Neural progenitor cell (in vitro differentiated cells): ENCODE measurements at places on chromosomes 4 and X. TPM values are rescaled to one million over a fixed set of nuclear protein-coding genes. Genes with fewer than 3 reads are reported as not detected.
A peak's percentile ranks its signal among the peaks of the same experiment; 100 is the strongest.

GRCh38 chr4:4575284-4576211, 33.7 kb upstream of the STX18 start:
- DNase-seq, result peak; percentile 96

GRCh38 chrX:1139185-1139500, 73.3 kb downstream of the CRLF2 start:
- no peak for DNase-seq

- DNase-seq, result no peak
Measured at GRCh38 chr4:19756661-19757060, 495.0 kb upstream of the SLIT2 start.

DNA sequence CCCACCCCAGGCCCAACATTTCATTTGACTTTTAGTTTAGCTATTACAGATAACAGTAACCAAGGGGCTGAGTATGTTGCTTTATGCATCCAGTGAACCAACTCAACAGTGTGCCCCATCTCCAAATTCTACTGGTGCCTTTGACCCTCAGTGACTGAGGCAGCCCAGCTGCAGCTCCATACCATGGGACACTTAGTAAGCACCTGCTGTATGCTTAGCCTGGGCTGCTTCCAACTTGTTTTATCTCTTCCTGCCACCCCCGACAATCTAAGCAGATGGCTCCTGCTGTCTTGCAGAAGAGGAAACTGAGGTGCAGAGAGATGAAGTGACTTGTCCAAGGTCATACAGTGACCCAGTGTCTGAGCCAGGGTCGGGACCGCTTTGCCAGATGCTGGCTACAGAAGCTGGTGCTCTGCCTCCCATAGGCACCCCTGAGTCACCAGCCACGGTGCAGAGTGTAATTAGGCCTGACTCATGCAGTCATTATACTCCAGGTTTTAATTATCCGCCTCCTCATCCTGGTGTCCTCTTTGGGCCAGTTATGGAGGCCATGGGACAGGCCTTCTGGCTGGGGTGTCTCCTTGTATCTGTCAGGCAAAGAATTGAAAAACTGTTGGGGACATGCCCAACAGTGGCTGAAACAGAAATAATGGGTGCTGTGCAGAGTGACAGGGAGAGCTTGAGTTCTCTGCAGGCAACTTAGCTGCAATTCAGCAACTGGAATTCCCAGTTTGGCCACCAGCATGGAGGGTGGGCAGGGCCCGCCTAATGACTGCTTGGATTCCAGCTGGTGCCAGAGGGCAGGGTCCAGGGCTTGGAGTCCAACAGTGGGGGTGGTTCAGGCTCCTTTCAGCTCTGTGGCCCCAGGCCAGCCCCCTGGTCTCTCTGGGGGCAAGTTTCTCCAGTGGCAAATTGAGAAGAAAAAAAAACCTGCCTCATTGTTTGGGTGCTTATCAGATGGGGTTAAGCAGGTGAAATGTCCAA, 8.2 kb upstream of the GPR78 start:
- no peak for DNase-seq

GRCh38 chrX:101265869-101266428, 25.2 kb downstream of the TAF7L start:
- no peak for DNase-seq

- no peak for DNase-seq
Measured at GRCh38 chr4:185265942-185266341, 56.5 kb downstream of the SNX25 start.

DNA sequence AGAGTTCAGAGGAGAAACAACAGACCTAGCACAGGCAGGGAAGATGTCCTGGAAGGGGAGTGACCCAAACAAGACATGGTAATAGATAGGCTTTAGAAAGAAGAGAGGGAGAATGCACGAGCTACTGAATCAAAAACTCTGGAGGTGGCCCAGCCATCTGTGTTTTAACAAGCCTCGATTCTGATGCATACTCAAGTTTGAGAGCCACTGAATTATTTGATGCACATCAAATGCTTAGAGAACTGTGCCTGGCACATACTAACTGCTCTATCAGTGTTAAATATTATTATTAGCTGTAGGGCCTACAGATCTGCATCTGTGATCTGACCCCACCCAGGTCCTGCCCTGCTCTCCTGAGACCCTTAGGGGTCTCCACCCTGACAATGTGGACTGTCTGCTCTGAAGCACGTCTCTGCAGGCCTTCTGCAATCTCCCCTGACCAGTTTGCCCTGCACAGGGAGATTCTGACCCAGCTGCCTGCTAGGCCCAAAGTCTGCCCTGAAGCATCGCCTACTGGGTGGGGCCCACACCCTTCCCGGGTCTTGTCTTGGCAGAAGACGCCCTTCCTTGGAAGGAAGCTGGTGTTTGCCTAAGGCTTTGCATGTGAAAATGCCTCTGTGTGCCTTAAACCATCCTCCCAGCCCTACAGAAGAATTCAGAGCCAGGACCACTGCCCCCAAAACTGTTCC, 201.5 kb upstream of the KLF3 start:
- DNase-seq, result no peak

DNA sequence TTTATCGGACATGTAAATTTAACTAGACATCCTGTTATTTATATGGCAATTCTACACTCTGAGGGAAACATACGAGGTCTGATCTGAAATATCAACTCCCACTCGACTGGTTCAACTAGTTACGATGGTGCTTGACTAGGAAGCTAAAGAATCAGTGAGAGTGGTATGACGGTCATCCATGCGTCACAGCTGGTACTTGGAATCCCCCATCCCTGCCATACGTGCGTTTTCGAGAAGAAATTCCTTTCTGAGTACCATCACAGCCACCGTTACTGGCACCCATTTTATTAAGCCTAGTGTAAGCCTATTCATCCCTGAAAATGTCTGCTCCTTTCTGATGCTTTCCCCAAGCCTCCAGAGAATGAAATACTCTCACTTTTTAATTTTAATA, 695 bp upstream of the PIGA start:
- DNase-seq, result peak; percentile 35

DNA sequence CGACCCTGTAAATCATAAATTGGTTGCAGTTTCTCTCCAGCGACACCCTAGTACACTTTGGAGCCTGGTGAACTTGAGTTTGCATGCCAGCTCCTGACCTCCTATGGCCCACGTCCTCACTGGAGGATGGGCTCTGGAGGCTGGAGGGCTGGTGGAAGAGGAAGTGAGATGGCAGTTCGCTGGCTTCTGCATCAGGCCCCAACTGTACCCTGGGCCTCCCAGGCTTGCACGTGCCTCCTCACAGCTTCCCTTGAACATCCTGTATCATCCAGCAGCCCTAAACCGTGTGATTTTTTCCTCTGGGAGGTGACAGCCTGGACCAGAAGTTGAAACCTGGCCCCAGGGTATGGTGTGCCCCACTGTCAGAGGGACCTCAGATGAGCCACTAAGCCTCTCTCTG, 78.5 kb downstream of the HTRA3 start:
- no peak for DNase-seq

GRCh38 chr4:132827522-132827921, 321.6 kb upstream of the PCDH10 start:
- DNase-seq, result no peak

GRCh38 chr4:146833530-146833929, 112.1 kb downstream of the TTC29 start:
- DNase-seq, result no peak

The MAP7D2 gene
- 2.0 and 2.6 TPM in 2 replicates for total RNA-seq

The MAGEB17 gene
- 0.09 TPM in 1 of 2 replicates, not detected in the other for total RNA-seq

The TLR3 gene
- 0.62 and 0.92 TPM in 2 replicates for total RNA-seq

The LANCL3 gene
- total RNA-seq, result 0.02 and 0.28 TPM in 2 replicates

The ANXA3 gene
- total RNA-seq, result 1.7 and 1.9 TPM in 2 replicates

The RPS6KA6 gene
- 14.1 and 20.0 TPM in 2 replicates for total RNA-seq

The ADGRG2 gene
- 0.43 and 0.80 TPM in 2 replicates for total RNA-seq

The NLGN4X gene
- 10.1 and 17.6 TPM in 2 replicates for total RNA-seq

The USP51 gene
- 6.6 and 8.6 TPM in 2 replicates for total RNA-seq

The MAGEA8 gene
- not detected in 2 replicates for total RNA-seq

The MEPE gene
- total RNA-seq, result not detected in 2 replicates

The ADH1A gene
- total RNA-seq, result not detected in 2 replicates

The USP9X gene
- 92.5 and 115 TPM in 2 replicates for total RNA-seq

The ARX gene
- total RNA-seq, result 5.3 and 9.0 TPM in 2 replicates
